Foreskin melanocyte (primary cell): ENCODE measurements at places on chromosomes 2 and 18.

GRCh38 chr18:25239581-25240419, 112.2 kb downstream of the ZNF521 start:
- DNase-seq, result peak; percentile 81

DNA sequence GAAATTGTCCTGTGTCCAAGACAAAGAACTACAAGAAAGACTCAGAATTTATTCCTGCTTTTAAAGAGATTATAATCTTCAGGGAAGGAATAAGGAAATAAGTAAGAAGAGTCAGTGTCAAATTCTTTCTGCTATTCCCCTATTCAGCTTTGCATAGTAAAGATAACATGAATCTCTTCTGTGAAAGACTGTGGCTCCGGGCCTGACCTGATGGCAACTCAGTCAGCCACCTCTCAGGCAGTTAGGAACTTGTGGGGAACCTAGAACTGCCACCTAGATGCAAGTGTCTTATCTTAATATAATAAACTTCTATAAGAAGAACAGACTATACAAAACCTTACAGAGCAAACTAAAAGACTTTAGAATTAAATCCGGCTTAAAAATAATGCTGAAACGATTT, 382.0 kb downstream of the RAD51AP2 start:
- DNase-seq, result no peak

- no peak for DNase-seq
Measured at GRCh38 chr2:198905881-198906612, 551.7 kb downstream of the SATB2 start.

DNA sequence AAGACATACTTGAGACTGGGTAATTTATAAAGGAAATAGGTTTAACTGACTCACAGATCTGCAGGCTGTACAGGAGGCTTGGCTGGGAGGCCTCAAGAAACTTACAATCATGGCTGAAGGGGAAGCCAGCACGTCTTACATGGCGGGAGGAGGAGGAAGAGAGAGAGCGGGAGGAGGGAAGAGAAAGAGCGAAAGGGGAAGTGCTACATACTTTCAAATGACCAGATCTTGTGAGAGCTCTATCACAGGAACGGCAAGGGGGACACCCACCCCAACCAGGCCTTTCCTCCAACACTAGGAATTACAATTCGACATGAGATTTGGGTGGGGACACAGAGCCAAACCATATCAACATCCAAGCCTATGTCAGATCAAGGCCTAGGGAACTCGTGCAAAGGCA, 24.2 kb downstream of the MYL12B start:
- no peak for DNase-seq

DNA sequence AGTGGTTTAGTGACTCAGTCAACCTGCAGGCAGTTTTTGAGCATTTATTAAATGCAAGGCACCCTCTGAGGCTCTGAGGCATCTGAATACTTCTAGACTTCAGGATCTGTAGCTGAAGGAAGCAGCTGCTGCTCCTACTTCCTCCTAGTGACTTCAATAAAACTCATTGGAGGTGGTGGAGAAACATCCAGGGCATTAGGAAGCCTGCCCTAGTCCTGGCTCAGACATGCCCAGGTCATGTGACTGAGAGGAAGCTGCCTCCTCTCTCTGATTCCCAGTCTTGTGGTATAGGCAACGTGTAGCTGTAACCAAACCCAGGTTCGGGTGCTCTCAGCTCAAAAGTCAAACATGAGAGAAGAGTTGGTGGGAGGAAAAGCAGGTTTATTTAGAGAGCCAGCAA, 287.2 kb upstream of the GYPC start:
- no peak for DNase-seq

- DNase-seq, result no peak
Measured at GRCh38 chr2:131033786-131034121, 59.5 kb downstream of the FAM168B start.

DNA sequence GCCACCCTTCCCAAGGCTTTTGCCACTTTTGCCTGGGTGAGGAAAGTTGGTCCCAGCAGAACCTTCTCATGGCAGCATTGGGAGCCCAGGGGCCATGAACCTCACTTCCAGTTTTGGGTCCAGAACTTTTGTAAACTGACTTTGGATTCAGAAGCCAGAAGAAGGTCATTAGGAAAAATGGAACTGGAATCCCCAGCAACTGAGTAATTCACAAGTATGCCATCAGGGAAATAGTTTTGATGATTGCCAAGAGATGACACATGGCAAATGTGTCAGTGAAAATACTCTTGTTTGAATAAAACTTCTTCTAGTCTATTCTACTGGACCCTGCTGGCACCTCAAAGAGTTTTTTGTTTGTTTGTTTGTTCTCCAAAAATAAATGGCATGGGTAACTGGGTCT, 203.7 kb downstream of the SETBP1 start:
- no peak for DNase-seq

GRCh38 chr18:26436176-26437051, 111.9 kb downstream of the KCTD1 start:
- no peak for DNase-seq

DNA sequence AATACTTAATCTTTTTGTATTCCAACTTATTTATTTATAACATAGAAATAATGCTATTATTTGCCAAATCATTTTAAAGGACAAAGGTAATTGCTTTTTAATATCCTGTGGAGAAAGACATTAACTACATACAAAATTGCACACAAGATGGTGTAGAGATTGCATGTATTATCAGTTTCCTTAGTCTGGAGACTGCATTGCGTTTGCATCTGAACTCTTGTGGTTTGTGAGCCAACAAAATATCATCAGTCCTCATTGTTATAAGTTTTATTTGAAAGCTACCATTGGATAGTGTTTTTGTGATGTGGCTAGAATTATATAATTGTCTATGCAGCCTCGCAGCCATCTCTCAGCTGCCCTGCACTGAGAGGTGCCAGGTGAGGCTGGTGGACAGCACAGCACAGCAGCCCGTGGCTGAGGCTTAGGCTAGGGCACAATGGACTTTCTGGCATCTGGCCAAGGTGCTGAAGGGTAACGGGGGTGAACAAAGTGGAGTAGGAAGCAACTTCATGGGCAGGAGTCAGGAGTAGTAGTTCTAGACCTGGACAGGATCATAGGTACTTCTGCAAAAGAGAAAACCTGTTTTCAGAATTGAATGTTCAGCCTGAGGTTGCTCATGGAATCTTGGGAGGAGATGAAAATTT, 15.1 kb downstream of the RASGRP3 start:
- DNase-seq, result no peak

DNA sequence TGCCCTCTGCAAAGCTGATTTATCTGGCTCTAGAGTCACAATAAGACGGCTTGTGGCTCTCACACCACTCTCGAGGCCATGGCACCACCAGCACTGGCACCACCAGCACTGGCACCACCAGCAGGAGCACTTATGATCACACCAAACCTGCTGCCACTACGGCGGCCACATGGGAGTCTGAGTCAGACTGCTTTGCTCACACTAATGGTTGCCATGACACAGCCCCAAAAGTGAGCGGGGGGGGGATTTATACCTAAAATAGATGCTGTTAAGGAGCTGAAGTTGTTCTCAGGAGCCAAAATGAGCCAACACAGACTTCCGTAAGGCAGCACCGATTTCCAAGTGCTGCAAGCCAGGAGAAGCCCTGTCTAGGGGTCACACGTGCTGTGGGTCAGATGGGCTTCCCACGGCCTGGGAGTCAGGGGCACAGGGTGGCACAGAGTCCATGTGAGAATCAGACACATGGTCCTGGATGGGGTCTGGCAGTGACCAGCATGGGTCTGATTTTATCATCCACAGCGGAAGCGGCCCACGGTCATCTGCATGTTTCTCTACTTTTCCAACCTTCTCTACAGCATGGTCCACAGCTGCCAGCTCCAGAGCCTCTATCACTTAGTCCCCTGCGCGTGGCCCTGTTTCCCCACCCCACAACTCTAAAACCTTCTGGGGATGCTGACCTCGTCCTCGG, 16.7 kb downstream of the DNMT3A start:
- DNase-seq, result no peak

GRCh38 chr2:155715705-155716104, 616.8 kb downstream of the NR4A2 start:
- no peak for DNase-seq

- DNase-seq, result no peak
Measured at GRCh38 chr2:211881449-211881848, 657.2 kb downstream of the ERBB4 start.

DNA sequence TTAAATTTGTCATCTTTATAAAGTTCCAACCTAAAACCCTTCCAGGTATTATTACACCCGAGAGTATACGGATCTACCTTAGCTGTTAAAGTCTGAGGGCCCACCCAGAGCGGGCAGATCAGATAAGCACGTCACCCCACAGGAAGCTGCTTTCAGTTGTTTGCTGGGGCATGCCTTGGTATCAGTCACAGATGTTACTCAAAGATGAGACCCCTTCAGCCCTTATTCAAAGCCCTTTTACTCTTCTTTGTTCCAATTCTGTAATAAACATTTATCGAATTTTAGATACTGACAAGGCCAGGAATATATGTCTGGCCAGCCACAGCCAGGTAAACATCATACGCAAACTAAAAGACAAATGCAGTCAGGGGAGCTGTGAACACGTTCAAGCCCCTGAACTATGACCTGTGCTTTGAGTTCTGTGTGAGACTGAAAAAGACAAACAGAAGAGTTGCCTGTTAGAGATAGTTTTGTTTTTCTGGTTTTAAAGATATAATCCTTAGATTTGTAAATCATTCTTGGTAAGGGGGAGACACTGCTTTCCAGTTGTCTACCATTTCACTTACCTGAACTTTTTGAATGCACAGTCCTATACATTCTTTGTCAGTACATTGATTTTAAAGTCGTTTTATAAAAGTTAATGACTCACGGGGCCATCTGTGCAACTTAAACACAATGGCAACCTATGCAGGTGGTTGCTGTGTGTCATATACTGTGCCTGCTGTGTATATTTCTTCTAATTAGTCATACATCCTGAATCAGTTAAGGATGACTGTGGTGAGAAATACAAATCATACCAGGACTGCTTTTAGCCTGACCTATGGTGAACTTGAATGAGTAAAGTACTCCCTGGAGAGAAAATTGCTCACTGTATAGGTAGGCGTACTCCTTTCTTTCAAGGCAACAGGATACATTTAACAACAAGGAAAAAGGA, 100.5 kb upstream of the ITPRID2 start:
- no peak for DNase-seq

- DNase-seq, result no peak
Measured at GRCh38 chr18:50284255-50284885, 3.0 kb upstream of the MBD1 start.

DNA sequence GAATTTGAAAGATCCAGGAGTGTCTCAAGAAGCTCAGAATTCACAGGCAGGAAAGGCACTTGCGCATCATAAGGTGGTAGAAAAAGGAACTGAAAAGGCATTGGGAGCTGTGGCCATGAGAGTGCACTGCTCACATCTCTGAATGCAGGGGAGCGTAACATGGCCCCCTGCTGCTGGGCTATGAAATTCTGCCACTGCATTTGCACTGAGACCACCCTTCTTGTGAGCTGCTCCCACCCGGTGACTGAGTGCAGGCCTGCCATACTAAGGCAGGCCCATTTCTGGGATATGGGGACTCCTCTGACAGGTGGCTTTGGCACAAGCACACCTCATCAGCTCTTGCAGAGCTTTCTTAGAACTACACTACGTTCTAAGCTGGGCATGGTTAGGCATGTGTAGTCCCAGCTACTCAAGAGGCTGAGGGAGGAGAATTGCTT, 25.3 kb upstream of the STARD7 start:
- DNase-seq, result no peak

DNA sequence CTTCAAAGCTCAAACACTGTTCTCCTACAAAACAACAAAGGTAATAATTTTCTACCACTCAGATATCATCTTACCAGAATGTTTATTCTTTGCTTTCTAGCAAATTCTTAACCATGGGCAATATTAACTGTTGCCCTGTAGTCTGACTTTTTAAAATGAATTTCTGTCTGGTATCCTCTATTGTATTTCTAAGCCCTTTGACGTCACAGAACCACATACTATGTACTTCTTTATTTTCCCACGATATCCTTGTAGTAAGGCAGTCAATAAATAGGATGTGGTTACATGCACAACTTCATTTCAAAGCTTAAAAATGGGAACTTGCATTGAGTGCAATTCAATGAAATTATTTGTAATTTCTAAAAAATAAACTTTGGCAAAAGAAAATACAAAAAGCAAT, 58.7 kb downstream of the THADA start:
- DNase-seq, result peak; percentile 60

GRCh38 chr2:34115076-34115475, 516.0 kb upstream of the FAM98A start:
- no peak for DNase-seq
